Body of pancreas (tissue), 4 donors: ENCODE measurements at places on chromosomes 6 and 20.

DNA sequence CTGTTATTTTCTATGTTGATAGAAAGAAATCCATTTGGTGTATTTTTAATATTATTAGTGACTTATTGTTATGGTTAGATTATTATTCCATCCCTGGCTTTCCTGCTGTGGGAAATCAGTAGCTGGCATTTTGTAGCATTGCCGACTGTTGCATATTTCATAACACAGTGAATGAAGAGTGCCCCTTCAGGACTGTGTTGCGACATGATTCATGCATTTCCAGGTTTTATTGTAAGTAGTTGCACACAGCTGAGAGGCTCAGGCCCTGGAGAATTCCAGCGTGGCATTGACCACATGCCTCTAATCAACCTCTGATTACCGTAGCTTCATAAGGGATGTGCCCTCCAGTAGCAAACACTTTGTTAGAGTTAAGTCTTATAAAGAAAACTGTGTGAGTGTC, 263.9 kb downstream of the FARS2 start:
- DNase-seq, result no peak

DNA sequence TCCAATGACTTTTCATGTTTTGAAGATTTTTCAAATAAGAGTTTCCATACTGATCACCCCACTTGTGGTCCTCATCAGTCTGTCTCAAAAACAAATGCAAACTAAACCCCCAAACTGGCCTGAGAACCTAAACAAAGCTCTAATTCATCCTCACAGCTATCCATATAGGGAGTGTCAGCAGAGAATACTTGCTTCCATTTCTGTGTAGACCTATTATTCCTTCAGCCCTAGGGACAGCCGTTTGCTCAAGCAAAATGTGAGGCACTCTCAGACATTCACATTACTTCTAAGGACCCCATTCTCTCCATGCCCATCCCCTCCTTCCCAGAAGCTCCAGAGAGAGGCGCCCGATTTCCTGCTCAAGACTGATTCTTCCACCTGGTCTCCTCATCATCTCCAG, 24.6 kb downstream of the DNAAF9 start:
- DNase-seq, result no peak

DNA sequence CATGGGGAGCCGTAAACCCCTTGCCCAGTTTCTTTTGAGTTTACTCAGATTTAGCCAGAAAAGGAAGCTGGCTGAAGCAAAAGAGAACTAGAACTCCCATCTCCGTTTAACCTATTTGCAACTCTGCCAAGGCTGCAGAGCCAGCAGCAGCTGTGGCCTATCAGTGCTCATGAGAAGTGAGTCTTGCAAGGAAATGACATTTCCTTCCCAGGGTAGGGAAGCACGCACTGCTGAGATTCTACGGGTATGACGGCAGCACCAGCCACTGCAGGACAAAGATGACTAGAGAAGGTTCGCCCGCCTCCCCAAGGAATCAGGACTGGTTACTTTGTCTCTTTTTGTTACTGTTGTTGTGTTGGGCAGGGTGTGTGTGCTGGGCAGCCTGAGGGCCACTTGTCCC, 47.6 kb downstream of the PPP1R3G start:
- DNase-seq, result peak; percentile 34

- no peak for DNase-seq
Measured at GRCh38 chr20:46544576-46544975, 5.9 kb downstream of the OCSTAMP start.

- DNase-seq, result peak; percentile 82
Measured at GRCh38 chr6:44002067-44002592, 125.1 kb downstream of the MRPL14 start.

- peak; percentile 61 for DNase-seq
Measured at GRCh38 chr6:31479933-31480535, 17.9 kb upstream of the MICB start.

GRCh38 chr20:10115021-10115420, 80.2 kb downstream of the ANKEF1 start:
- no peak for DNase-seq

DNA sequence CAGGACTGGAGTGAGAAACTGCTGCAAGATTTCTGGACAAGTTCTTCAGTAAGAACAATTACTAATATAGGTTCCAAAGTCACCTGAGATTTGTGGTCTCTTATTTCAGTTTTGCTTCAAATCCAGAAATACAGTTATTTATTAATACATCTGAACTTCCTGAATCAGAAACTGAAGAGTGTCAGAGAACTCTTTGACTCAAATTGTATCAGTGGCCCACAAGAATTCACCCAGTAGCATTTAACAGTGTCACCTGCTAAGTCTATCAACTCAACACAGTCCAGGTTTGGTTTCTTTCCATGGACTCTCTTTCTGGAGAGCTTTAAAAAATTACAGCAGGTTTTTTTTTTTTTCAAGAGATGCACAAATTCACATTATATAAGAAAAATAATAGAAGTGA, 18.8 kb upstream of the NHSL1 start:
- DNase-seq, result no peak

DNA sequence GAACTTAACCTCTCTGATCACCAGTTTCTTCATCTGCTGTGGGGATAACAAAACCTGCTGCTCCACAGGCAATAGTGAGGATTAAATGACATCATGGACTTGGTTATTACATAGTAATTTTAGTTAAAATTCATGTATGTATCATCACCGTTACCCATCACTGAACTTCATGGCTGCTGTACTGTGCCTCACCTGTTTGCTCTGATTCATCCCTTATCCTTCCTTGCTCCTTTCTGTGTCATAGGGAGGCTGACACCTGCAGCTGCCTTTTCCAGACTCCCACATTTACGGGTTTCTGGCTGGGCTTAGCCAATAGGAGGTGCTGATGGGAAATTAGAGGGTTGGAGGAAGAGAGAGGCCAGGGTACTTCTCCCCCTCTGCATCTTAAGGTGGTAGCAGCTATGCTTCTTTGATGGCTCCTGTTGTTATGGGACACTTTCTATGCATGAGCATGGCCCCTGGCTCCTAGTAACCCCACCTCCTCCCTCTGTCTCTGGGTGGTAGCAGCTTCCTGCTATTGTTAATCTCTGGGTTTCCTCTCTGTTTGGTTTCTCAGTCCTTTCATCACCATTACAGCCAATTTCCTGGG, 332.1 kb downstream of the DHX35 start:
- DNase-seq, result no peak

DNA sequence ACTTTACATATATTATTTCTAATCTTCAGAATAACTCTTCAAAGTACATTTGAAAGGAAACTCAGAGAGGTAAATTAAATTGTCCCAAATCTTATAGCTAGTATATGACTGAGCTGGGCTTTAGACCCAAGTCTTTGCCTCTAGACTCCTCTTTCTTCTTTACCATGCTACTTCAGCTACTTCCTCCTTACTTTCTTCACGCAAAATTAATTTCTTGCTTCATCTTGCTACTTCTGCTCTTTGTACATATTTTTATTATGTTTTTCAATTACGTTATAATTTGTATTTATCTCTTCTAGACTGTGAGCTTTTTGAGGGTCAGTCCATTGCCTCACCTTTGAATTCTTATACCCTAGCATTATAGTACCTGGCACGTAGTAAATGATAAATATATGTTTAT, 5.3 kb downstream of the TMEM170B start:
- DNase-seq, result no peak

DNA sequence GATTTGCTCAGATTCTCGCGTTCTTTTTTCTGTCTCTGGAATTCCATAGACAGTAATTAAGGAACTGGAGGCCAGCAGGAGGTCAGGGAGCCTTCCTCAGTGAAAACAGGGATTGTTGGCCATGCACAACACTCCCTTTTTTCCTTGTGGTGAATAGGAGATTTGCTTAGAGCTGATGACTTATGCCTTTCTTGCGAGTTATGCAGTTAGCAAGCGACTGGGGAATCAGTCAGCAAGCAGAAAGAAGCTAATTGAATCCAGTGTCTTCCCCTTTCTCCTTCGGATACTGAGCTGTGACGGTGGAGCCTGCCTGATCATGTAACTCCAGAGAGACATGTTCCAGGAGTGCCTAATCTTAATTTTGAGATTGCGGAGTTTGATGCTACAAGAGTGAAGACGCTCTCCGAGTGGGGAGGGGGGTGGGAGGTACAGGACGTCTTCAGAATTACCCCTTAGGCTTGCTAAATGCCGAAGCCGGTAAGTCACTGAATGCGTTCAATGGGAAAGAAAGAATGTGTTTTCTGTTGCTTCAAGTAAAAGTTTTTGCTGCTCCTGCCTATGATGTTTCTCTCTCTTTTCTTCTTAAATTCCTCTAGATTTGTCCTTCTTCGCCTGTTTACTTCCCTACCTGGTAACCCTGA, 165.9 kb downstream of the SASH1 start:
- no peak for DNase-seq

DNA sequence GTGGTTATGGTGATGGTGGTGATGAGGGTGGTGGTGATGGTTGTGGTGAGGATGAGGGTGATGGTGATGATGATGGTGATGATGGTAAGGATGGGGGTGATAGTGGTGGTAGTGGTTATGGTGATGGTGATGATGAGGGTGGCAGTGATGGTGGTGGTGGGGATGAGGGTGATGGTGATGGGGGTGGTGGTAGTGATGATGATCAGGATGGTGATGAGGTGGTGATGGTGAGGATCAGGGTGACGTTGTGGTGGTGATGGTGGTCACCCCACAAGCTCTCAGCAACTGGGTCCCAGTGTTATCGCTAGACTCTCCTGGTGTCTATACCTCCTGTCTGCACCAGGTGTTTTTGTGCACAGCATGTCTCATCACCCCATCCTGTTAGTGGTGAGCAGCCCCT, 85.0 kb downstream of the TMEM242 start:
- no peak for DNase-seq

DNA sequence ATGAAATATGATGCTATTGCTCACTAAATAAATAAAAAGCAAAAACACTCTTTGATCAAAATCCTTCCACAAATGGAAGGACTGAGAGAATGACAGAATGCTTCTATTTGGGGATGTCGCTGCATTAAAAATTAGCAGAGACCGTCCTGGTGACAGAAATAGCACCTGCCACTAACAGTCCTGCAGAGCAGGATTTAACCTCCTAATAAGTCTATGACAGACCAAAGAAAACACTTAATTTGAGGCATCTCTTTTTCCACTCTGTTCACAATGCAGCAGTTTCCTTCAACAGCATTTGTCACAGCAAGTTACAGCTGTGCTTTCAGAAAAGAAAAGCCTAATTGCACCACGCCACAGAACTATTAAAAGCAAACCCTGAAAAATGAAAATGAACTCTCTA, 140.6 kb upstream of the BEND6 start:
- no peak for DNase-seq

- DNase-seq, result peak; percentile 55
Measured at GRCh38 chr6:156779206-156780094, 2.3 kb downstream of the ARID1B start.
